ENCODE measurements at places on chromosomes 3 and 15.

DNA sequence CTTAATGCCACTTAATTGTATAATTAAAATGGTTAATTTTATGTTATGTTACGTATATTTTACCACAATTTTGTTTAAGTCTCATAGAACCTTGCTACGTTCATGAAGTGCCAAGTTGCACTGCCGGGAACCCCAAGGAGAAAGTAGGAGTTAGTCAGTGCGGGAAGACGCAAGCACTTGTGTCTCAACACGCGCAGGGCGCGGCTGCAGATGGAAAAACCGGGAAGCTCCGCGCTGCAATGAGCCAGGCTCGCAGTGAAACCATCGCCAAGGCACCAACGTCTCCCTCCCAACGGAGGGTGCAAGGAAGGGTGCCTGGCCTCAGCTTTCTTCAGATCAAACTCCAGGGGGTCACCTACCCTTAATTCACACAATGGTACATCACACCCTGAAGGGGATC, 21.6 kb downstream of the MAGI1 start:
- DNase-seq = no peak

DNA sequence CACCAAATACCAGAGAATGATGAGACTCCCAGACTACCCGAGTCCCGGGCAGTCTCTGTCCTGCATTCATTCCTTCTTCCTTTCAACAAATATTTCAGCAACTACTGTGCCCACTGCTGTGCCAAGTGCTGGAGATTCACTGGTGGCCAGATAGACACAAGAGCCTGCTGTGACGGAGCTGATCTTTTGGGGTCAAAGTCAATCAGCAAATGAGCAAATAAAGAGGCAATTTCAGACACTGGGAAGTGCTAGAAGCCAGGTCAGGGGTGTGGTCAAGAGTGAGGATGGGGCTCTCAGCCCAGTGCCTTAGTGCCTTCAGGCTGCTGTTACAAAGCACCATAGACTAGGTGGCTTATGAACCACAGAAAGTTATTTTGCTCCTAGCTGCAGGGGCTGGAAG, 104.9 kb upstream of the IQSEC1 start:
- no peak for DNase-seq

DNA sequence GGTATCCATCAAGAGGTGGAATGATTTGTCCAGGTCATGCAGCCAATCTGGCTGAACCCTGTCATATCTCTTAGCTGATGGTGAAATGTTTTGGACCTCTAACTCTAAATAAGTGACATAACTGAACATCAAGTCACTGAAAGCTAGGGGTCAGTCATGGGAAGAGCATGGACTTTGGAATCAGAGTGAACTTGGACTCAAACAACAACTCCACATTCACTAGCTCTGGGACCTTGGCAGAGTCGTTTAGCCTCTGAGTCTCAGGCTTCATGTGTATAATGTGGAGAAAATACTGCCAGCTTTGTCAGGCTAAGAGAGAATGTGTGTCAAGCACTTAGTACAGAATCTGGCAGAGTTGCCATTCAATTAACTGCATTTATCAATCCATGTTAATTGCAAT, 557.8 kb upstream of the CFAP20DC start:
- no peak for DNase-seq

GRCh38 chr15:37791693-37792092, 142.7 kb upstream of the TMCO5A start:
- no peak for DNase-seq

- no peak for DNase-seq
Observed at GRCh38 chr3:16143861-16144447, 30.5 kb upstream of the GALNT15 start.

DNA sequence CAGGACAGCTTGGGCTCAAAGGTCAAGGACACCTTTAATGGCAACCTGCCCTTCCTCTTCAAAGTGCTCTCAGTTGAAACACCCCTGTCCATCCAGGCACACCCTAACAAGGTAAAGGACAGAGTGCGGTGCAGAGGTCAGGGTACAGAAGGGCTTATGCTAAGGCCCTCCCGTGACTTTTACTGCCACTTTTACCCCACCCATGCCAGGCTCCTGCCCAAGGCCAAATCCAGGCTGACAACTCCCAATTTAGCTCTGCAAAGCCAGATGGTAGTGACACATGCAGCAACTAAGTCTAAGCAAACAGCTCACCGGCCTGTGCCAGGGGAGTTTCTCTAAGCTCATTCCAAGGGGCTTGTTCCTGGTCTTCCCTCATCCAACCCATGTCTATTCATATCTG, 1.6 kb downstream of the MPI start:
- no peak for DNase-seq

- no peak for DNase-seq
Observed at GRCh38 chr15:93613386-93613785, 524.4 kb upstream of the RGMA start.

DNA sequence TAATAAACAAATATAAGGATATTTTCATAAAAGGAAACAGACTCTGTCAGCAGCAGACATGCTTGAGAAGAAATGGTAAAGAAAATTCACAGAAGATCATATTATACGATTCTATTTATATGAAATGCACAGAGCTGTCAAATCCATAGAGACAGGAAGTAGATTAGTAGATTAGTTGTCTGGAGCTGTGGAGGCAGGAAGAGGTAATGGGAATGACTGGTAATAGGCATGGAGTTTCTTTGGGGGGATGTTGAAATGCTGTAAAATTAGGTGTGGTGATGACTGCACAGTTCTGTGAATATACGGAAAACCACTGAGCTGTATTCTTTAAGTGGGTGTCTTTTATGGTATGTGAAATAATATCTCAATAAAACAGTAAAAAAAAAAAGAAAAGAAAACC, 35.3 kb downstream of the CEP152 start:
- DNase-seq = no peak

GRCh38 chr3:15820911-15821310, 23.1 kb upstream of the ANKRD28 start:
- no peak for DNase-seq

DNA sequence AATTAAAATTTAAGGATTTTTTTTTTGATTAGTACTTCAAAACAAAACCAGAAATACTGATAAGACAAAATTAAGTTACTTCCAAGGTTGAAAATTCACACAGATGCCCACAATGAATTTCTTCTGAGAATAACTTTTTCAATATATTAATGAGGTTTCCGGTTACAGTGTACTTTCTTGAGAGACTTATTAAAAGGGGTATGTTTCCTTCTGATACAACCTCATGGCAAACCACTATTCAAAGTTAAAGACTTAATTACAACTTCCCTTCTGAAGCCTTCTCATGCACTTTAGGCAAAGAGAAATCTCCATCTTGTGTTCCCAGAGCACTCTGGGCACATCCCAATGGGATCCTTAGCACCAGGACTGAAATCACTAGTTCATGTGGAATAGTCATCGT, 36.2 kb downstream of the MTHFS start:
- no peak for DNase-seq
